ENCODE measurements at places on chromosomes 3 and 15.

GRCh38 chr3:32882603-32883025 lies 64.8 kb downstream of the TRIM71 start:
- DNase-seq = no peak

- DNase-seq = no peak
Measured at GRCh38 chr15:58410353-58410752, 21.4 kb upstream of the LIPC start.

DNA sequence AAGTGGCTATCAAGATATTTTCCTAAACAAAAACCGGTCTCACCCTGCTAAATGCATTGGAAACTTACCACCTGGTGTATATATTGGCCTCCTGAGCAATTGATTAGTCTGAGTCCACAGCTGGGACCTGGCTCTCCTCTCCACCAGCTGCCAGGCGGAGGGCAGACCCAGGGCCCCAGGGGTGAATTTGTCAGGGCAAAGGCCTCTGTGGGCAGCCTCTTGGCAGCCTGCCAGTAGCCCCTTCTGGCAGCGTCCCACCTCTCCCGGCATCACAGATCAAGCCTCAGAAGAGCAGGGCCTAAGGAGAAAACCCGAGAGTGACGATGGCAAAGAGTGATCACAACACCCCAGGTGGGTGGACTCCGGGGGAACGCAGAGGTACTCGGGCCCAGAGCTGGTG lies 43.0 kb upstream of the IDH2 start:
- DNase-seq = no peak

- DNase-seq = no peak
Measured at GRCh38 chr3:55282994-55283393, 204.1 kb downstream of the WNT5A start.

All from effector memory CD4-positive, alpha-beta T cell (primary cell).